HepG2 (cell line): ENCODE measurements at places on chromosomes 4 and X. TPM values are rescaled to one million over a fixed set of nuclear protein-coding genes. Genes with fewer than 3 reads are reported as not detected.

DNA sequence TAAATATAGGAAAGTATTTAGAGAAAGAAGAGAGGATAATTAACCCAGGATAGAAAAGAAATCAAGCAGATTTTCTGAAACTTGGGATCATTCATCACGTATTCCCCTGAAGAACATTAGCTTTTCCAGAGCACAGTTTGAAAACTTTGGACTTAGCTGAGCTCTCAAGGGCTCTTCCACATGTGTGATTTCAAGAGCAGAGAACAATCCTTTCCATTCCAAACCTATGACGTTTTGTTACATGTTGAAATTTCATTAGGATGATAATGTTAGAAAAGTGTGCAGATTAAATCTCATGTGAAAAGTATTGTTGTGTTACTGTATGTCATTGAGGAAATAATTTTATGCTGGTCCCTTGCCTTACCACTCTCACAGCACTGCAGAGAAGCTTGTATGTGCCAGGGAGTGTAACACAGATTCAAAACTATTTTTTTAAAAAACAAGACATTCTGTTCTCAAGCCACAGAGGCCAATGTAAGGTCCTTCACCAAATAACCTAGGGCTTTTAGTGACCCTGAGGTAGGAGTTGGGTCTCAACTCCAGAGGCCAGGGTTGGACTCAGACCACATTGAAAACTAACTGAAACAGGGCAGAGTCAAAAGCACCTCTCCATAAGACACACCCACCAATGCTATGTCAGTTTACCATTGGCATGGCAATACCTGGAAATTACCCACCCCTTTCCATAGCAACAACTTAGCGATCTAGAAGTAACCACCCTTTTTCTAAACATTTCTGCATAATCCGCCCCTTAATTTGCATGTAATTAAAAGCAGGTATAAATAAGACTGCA, 141.3 kb downstream of the ANXA5 start:
- no peaks in the 10 kb centered on the region for H3K36me3 ChIP-seq
- H3K27ac ChIP-seq: no peak overlapping the region
- no peak for DNase-seq

DNA sequence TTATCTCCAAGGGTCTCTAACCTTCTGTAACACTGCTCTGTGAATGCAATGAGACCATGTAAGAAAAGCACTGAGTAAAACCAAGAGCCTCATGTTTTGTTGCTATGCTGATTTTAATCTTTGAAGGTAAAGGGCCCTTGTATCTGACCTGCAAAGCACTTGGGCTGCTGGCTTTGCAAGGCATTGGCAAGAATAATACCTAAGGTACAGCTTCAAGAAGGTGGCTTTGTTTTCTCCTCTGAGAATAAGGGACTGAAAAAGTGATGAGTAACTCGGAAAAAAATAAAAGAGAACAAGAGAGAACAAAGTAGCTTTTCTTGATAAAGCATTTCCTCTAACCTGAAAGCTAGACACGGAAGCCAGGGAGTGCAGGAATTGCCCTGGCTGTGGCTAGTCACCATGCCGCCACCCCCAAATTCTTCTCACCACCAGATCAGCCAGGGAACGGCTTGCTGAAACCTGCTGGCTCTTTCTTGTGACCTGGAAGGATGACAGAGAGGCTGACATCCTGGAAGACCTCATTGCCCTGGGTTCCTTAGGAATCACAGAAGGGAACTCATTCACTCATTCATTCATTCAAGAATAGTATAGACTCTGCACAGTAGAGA, 41.8 kb upstream of the HS3ST1 start:
- no peaks in the 10 kb centered on the region for H3K4me1 ChIP-seq
- no peak for DNase-seq
- no peaks in the 10 kb centered on the region for H3K36me3 ChIP-seq
- no peak overlapping the region for H3K27ac ChIP-seq

- H3K27me3 ChIP-seq: no peaks in the 10 kb centered on the region
- no peak overlapping the region for H3K4me3 ChIP-seq
- no peaks in the 10 kb centered on the region for H3K36me3 ChIP-seq
- no peak overlapping the region for H3K27ac ChIP-seq
- H3K4me1 ChIP-seq: no peaks in the 10 kb centered on the region
- DNase-seq: no peak
These were observed 58.5 kb downstream of the RTL9 start for GRCh38 chrX:110417128-110417527.

DNA sequence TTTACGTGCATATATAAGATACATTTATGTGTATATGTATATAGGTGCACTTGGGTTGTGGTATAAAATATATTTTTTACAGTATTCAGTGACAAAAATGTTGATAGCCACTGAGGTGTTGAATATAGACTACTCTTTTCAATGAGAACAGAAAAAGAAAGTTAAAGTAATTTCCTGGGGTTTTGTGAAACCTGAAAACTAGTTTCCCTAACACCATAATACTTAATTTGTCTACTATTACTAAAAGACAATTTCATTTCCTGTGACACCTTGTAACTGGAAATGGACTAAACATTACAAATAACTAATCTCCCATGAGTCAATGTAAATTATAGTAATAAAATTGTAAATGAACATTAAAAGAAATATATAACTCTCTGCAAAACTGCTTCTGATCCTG, 32.0 kb upstream of the MAP9 start:
- no peak overlapping the region for H3K4me3 ChIP-seq
- H3K36me3 ChIP-seq: no peaks in the 10 kb centered on the region
- no peaks in the 10 kb centered on the region for H3K4me1 ChIP-seq
- no peak for DNase-seq
- H3K27ac ChIP-seq: no peak overlapping the region
- no peaks in the 10 kb centered on the region for H3K27me3 ChIP-seq

DNA sequence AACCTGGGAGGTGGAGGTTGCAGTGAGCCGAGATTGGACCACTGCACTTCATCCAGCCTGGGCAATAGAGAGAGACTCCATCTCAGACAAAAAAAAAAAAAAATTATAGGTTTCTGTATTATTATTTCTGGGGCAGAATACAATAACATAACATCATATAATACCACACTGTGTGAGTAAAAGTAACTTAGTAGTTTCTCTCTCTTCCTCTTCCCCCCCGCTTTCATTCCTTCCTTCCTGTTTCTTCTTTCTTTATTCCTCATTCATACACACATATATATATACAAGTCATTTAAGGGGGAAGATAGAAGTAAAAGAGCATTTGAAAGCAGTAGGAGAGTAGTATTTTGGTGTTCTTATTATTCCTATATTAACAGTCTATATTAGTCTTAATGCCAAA, 55.9 kb upstream of the FHDC1 start:
- H3K27ac ChIP-seq: no peak overlapping the region
- no peaks in the 10 kb centered on the region for H3K4me1 ChIP-seq
- no peak overlapping the region for H3K4me3 ChIP-seq
- no peak for DNase-seq
- peaks cover 8% of the 10 kb centered on the region; the same call in 2 of the 3 replicates for H3K36me3 ChIP-seq
- H3K27me3 ChIP-seq: no peaks in the 10 kb centered on the region

GRCh38 chr4:25351777-25352416, 25.2 kb upstream of the ANAPC4 start:
- H3K27me3 ChIP-seq: no peaks in the 10 kb centered on the region
- H3K36me3 ChIP-seq: peaks cover 24% of the 10 kb centered on the region; the same call in 1 of the 3 replicates
- no peaks in the 10 kb centered on the region for H3K4me1 ChIP-seq
- no peak overlapping the region for H3K27ac ChIP-seq

DNA sequence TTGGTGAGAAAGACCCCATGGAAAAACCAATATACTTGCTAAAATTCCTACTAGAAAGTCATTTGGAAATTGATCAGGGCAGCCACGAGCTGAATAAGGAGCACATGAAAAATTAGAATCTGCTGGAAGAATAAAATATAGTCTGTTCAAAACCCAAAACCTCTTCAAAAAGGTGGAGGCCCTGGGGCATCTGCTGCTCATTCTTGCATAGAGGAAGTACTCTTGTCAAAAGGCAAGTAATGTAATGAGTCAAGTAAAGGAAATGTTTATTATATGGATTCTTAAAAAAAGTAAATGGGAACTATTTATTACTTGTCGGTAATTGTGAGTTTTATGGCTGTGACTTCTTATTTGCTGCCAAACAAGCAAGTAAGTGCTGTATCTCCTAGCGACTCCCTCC, 109.5 kb downstream of the GK start:
- no peak overlapping the region for H3K4me3 ChIP-seq
- no peak overlapping the region for H3K27ac ChIP-seq
- no peaks in the 10 kb centered on the region for H3K36me3 ChIP-seq
- no peaks in the 10 kb centered on the region for H3K27me3 ChIP-seq

- H3K36me3 ChIP-seq: no peaks in the 10 kb centered on the region
- H3K27ac ChIP-seq: no peak overlapping the region
- no peak overlapping the region for H3K4me3 ChIP-seq
- H3K4me1 ChIP-seq: no peaks in the 10 kb centered on the region
- no peaks in the 10 kb centered on the region for H3K27me3 ChIP-seq
- DNase-seq: no peak
These were observed 1141.5 kb downstream of the PCDH18 start for GRCh38 chr4:136390824-136391223.

DNA sequence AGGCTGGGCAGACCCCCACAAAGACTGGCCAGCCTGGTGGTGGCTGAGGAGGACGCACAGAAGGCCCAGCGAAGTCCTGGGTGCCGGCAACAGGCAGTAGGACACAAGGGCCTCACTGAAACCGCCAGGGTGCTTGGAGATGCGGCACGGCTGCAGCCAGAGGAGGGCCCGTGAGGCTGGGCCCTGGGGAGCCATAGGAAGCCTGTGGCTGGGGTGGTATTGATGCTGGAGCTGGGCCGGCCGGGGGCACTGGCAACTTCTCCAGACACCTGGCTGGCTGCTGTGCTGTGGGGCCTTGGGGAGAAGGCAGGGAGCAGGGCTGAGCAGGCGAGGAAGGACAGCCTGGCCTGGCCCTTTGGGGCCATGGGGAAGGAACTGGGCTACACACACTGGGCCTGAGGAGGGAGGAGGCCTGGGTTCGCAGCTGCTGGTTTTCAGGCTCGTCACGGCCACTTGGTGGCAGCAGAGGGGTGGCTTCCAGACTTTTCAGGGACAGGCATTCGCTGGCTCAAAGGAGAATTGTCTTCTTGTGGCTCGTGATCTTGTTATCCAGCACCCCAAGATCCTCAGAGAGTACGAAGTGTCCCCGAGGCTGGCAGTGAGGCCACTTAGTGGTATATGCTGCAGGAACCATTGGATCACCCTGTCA, 37.2 kb downstream of the ATP2B3 start:
- peaks cover 5% of the 10 kb centered on the region; the same call in 1 of the 2 replicates for H3K4me1 ChIP-seq
- H3K27me3 ChIP-seq: no peaks in the 10 kb centered on the region; the same call in 1 of the 2 replicates

GRCh38 chrX:72492499-72492898, 80.1 kb downstream of the HDAC8 start:
- no peak overlapping the region for H3K4me3 ChIP-seq
- no peaks in the 10 kb centered on the region for H3K27me3 ChIP-seq
- DNase-seq: no peak

DNA sequence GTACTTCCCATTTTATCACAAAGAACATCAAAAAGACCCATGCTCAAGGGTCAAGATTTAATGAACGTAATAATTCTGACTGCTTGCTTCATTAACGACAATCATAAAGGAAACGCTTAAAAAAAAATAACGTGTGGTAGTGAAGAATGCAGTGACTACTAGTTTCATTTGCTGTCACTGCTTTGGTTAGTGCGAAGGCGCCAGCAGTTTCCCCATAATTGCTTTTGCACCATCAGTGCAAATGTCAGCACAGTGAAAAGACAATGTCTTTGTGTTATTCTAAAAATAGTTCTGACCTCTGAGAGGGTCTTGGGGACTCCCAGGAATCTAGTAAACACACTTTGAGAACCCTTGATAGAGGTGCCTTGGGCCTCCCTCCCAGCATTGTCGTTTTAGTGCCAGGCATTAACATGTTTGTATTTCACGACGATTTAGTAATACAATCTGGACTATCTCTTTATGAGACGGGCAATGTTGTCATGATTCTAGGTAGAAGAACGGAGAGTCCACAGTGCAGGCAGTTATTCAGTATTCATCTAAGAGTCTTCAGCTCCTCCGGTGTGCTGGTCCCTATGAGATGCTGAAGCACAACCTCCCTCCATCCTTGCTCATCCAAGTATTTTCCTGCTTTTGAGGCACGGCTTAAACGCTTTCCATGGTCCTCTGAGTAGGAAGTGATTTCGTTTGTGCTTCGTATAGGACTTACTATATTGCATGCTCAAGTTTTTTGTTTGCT, 71.0 kb downstream of the AFF1 start:
- H3K27ac ChIP-seq: peak overlapping the region; percentile 99
- H3K4me1 ChIP-seq: peaks cover 65% of the 10 kb centered on the region
- peak overlapping the region; percentile 71 for H3K4me3 ChIP-seq
- no peaks in the 10 kb centered on the region for H3K36me3 ChIP-seq

DNA sequence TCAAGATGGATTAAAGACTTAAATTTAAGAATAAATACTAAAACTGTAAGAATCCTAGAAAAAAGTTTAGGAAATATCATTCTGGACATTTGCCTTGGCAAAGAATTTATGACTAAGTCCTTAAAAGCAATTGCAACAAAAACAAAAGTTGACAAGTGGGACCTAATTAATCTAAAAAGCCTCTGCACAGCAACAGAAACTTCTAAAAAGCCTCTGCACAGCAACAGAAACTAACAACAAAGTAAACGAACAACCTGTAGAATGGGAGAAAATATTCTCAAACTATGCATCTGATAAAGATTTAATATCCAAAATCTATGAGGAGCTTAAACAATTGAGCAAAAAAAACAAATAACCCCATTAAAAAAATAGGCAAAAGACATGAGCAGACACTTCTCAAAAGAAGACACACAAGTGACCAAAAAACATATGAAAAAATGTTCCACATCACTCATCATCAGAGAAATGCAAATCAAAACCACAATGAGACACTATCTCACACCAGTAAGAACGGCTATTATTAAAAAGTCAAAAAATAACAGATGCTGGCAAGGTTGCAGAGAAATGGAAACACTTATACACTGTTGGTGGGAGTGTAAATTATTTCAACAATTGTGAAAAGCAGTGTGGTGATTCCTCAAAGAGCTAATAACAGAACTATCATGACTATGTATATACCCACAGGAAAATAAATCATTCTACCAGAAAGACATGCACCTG, 5.5 kb upstream of the OPRPN start:
- no peak for DNase-seq
- H3K36me3 ChIP-seq: no peaks in the 10 kb centered on the region
- H3K4me1 ChIP-seq: no peaks in the 10 kb centered on the region
- H3K27ac ChIP-seq: no peak overlapping the region
- H3K4me3 ChIP-seq: no peak overlapping the region
- no peaks in the 10 kb centered on the region for H3K27me3 ChIP-seq

The RAB33A gene
- total RNA-seq: not detected in 2 replicates

The XPNPEP2 gene
- 0.49 and 1.1 TPM in 2 replicates for total RNA-seq

The PAQR3 gene
- 9.3 and 9.9 TPM in 2 replicates for total RNA-seq
